ENCODE measurements at places on chromosomes 7 and 10.

DNA sequence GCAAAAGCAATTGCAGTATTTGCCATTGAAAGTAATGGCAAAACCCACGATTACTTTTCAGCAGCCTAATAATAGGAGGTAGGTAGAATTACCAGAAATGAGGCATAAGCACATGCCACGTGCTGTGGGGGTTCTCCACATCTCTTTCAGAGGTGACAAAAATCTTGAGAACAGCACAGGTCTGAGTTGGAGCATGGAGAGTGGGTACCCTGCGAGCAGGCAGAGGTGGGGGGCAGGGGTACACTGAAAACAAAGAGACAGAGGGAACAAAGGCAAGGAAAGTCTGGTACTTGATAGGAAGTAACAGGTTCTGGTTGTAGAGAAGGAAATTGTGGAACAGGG lies 75.9 kb downstream of the FAM107B start:
- no peak for DNase-seq

DNA sequence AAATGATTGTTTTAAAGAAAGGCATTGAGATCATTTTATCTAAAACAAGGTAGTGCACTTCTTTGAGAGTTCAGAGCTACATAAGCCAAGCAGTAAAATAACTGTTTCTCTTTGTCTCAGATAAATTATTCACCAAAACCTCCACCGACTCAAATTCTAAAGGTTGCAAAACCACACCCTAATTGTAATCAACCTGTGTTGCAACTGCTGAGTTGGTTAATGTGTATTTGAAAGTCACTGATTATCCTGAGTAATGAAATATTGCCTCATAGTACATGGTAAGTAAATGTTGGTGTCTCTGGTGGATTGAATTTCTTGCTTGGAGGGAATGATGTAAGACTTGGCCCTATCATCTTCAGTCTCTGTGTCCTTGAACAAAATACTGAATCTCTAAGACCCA lies 35.9 kb upstream of the CYP2C9 start:
- DNase-seq: no peak

GRCh38 chr10:70901276-70901878 lies 13.0 kb upstream of the PCBD1 start:
- no peak for DNase-seq

DNA sequence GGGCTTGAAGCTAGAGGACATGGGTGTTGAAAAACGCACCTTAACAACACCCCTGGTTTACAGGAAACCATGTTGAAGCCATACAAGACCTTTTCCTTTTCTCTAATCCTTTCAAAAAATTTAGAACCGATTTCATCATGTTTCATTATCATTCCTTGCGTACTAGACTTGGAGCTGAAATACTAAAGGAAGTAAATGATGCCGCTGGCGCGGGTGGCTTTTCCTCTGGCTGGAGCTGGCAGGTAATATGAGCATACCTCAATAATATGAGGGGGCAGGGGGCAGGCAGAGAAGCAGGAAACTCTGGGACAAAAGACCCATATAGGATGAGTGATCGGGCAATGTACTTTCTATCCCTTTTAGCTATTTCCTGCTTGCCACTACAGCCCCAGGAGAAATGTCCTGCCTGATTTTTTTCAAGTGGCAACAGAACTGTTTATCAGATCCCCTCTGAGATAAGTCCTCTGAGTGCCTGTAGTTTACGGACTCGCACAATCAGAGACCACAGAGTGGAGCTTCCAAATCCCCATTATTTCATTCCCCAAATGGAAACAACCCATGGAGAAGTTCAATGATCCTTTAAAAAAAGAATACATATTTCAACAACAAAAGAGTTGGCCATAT lies 450.1 kb downstream of the KCNMA1 start:
- DNase-seq: no peak

GRCh38 chr7:111802194-111802772 lies 240.0 kb upstream of the IMMP2L start:
- peak; percentile 14 for DNase-seq

GRCh38 chr10:67319976-67320375 lies 376.0 kb downstream of the CTNNA3 start:
- no peak for DNase-seq

- no peak for DNase-seq
These were observed 23.3 kb downstream of the CD36 start for GRCh38 chr7:80661729-80662128.

DNA sequence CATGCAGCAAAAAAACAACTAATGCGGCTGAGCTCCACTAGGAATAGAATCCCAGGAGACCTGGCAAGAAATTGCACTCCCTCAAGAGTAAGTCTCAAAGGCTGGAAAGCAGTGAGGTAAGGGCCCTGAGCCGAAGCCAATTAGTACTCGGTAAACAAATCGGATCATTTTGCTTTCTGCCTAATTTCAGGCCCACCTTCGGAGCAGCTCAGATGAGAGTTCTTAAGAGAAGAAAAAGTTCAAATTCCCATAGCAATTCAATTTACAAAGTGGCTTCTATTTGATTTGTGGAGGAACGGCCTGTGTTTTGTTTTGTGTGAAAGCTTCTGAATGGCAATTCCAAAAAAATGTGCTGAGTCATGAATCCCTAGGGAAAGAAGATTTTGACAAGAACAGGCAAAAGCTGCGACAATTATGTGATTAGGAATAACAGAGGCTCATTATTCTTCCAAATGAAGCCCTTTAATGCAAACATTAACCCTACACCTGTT lies 60.9 kb downstream of the SLC16A9 start:
- DNase-seq: peak; percentile 15

DNA sequence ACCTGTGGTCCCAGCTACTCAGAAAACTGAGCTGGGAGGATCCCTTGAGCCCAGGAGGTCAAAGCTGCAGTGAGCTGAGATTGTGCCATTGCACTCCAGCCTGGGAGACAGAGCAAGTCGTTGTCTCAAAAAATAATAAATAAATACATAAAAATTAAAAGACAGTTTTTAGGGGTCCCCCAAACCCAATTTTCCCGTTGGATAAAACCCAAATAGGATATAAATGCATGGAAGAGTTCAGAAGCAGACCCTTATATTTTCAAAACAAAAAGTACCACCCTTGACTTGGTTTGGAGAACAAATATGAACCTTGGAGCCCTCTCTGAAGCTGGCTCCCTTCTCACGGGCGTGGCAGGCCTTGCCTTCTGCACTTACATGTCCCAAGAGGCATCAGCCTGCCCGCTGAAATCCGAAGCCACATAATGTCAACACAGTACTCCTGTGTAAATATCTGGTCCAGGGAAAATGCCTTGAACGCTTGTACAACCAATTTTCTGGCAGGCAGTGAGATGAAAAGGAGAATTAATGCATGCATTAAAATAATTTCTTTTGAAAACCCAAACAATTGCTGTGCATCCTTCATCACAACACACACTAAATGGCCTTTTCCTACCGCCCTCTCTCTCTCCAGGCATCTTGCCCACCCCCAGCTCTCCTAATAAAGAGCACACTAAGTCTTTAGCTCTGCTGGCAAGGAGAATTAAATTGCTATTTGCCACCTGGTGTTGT lies 46.4 kb upstream of the PARD3 start:
- peak; percentile 67 for DNase-seq

DNA sequence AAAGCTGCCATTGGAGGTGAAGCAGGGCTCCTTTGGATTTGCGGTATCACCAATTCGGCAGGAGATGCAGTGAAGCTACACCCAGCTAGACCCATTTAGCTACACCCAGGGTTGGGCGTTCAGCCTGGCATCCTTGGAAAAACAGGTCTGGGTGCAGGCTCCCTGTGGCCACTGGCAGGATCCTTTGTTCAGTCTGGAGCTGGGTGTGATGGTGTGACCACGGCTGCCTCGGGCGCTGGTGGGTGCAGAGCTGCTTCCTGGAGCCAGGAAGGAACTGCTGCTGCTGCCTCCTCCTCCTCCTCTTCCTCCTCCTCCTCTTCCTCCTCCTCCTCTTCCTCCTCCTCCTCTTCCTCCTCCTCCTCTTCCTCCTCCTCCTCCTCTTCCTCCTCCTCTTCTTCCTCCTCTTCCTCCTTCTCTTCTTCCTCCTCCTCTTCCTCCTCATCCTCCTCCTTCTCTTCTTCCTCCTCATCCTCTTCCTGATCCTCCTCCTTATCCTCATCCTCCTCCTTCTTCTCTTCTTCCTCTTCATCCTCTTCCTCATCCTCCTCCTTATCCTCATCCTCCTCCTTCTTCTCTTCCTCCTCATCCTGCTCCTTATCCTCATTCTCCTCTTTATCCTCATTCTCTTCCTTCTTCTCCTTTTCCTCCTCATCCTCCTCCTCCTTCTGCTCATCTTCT lies 84.0 kb downstream of the GRK5 start:
- DNase-seq: no peak

DNA sequence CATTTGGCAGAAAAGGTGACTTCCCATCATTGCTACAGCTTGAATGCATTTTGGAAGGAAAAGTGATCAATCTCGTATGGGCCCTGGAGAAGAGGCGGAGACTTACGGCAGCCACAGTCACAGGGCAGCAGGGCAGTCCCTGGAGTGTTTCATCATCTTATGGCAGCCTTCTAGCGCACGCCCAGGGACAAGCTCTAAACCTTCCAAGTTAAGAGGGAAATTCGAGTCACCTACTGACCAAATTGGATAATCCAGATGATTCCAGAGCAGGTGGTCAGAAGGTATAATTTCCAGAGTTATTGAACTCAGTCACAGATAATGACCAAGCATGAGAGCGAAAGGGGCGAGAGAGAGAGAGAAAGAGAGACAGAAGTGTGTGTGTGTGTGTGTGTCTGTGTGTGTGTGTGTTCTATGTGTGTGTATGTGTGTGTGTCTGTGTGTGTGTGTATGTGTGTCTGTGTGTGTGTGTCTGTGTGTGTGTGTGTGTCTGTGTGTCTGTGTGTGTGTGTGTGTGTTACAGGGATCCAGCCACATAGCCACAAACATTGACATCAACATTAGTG lies 123.7 kb upstream of the ADAM12 start:
- DNase-seq: no peak

DNA sequence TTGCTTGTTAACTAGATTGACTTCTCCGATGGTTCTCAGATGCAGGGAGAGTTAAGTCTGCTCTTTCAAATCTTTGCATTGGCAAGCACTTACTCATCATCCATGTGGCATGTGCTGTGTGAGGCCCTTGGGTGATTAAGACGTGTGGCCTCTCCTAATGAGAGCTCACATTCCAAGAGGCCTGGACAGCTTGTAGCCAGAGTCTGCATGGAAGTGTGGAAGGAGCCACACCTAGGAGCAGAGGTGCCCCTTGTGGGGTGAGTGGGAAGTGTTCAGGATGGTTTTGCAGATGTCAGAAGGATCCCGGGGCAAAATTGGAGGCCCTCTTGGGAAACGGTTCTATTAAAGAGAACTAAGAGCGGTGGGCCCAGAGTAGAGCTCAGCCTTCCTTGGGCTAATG lies 225.9 kb downstream of the PAXIP1 start:
- no peak for DNase-seq

GRCh38 chr10:44035474-44036197 lies 349.3 kb downstream of the CXCL12 start:
- no peak for DNase-seq

- DNase-seq: no peak
These were observed 38.3 kb upstream of the VCL start for GRCh38 chr10:73959484-73960243.

- DNase-seq: no peak
These were observed 5.5 kb downstream of the PRPF18 start for GRCh38 chr10:13592306-13592705.

DNA sequence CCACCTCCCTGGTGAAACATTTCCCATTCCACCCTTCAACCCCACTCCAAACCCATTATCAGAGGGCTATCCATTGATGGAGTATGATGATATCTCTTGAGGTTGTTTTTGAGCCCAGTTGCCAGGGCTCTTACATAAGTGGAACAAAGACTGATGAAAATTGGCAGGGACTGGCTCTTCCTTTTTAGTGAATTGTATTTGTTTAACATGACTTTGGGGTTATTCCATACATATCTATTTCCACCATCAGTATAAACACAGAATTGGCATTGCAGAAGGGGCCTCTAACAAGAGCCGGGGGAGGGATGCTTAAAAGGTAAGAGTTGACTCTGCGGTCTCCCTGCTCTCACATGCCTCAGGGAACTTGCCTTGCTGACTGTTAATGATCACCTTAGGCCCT lies 28.9 kb downstream of the FZD1 start:
- DNase-seq: no peak
